CD4-positive, alpha-beta T cell (primary cell): ENCODE measurements at places on chromosomes 1 and 21.
A peak's percentile ranks its signal among the peaks of the same experiment; 100 is the strongest.

GRCh38 chr1:94245747-94246438 lies 8.5 kb upstream of the ARHGAP29 start:
- DNase-seq, result no peak

GRCh38 chr1:99728494-99729235 lies 37.8 kb downstream of the FRRS1 start:
- no peak for DNase-seq

- no peak for DNase-seq
These were observed 47.1 kb upstream of the KCNE1 start for GRCh38 chr21:34559089-34559631.

- no peak for DNase-seq
These were observed 345.5 kb downstream of the SMYD3 start for GRCh38 chr1:246161626-246162025.

- no peak for DNase-seq
These were observed 42.0 kb upstream of the CCDC27 start for GRCh38 chr1:3710251-3710650.

GRCh38 chr1:19138331-19138730 lies 71.7 kb downstream of the UBR4 start:
- no peak for DNase-seq

DNA sequence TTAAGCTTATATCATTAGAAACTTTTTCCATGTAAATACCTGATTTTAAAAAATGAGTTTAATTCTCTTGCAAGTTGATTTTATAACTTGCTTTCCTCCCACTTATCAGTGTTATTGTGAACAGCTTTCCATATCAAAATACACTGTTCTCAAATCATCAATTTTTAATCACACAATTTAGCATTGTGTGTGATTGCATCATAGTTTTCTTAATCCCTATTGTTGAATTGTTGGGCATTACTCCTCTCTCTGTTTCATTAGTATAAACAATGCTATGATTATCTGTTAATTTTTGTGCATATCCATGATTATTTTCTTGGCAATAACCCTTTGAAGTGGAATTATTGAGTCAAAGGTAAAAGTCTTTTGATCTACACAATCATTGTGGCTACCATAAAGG lies 48.7 kb downstream of the ROR1 start:
- DNase-seq, result no peak

- no peak for DNase-seq
These were observed 26.2 kb downstream of the RLF start for GRCh38 chr1:40187399-40187798.

- no peak for DNase-seq
These were observed 81.6 kb downstream of the ZP4 start for GRCh38 chr1:237809099-237809498.

DNA sequence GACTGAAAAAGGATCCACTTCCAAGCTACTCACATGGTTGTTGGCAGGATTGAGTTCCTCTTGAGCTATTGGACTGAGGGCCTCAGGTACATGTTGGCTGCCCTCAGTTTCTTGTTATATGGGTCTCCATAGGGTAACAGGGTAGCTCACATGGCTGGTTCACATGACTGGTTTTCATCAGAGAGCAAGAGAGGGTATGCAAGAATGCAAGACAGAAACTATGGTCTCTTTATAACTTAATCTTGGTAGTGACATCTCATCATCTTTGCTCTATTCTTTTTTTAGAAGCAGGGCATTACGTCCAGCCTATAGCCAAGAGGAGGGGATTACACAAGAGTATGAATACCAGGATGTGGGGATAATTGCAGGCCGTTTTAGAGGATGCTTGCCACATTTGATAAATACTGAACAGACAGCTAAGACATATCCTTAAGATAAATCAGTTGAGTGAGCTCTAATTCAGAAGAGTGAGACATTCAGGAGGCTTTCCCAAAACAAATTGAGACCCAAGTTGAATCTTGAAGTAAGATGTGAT lies 100.2 kb downstream of the HMCN1 start:
- DNase-seq, result no peak

DNA sequence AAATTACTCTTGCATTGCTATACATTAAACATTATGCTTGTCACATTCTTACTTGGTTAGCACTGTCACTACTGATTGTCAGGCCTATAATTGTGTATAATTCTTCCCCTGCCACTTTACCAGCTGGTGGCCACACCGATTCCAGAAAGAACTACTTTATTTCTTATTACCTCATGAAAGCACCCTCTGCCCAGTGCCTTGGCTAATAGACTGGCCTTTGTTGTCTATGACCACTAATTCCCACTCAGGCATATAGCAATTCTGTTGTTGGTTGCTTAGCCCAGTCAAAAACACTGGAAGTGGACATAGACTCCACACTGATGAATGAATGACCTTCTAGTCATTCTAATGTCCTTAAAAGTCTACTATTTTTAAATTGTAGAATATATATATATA lies 35.6 kb downstream of the MRPL39 start:
- DNase-seq, result no peak

GRCh38 chr1:18542351-18542750 lies 61.6 kb downstream of the KLHDC7A start:
- no peak for DNase-seq

- DNase-seq, result no peak
These were observed 9.1 kb downstream of the MACF1 start for GRCh38 chr1:39213511-39214002.

- no peak for DNase-seq
These were observed 6.6 kb downstream of the TXLNA start for GRCh38 chr1:32186077-32186476.

GRCh38 chr1:179208681-179209477 lies 20.6 kb downstream of the ABL2 start:
- no peak for DNase-seq

GRCh38 chr1:176854121-176854520 lies 310.4 kb downstream of the ASTN1 start:
- DNase-seq, result no peak

- DNase-seq, result no peak
These were observed 56.8 kb downstream of the ZBTB17 start for GRCh38 chr1:15918962-15919715.

DNA sequence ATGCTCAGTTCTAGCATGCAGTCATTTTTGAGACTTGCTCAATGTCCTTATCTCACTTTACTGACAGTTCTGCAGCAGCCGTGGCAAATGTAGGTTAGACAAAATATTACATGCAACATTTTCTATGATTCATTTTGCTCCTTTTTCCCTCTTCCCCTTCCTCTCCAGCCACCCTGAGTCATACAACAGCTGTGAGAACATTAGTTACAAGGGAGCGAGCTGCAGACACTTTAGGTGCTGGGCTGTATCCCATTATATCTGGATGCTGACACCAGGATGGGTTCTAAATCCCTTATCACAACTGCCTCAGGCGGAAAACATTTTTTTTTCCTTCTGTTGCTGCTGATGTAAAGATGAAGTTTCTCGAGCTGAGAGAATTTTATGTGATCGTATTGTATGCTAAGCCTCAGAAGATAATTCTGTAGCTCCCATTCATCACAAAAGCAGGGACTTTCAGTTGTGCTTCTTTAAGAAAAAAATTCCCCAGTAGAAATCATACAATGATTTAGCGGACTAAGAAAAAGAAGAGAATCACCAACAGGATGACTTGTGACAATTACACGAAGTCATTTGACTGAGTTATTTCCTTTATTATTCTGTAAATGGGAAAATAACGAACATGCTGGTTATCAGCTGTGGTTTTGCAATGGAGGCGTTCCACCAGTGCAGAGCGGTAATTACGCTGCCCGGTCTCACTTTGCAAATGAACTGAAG lies 345.0 kb downstream of the DISC1 start:
- no peak for DNase-seq

DNA sequence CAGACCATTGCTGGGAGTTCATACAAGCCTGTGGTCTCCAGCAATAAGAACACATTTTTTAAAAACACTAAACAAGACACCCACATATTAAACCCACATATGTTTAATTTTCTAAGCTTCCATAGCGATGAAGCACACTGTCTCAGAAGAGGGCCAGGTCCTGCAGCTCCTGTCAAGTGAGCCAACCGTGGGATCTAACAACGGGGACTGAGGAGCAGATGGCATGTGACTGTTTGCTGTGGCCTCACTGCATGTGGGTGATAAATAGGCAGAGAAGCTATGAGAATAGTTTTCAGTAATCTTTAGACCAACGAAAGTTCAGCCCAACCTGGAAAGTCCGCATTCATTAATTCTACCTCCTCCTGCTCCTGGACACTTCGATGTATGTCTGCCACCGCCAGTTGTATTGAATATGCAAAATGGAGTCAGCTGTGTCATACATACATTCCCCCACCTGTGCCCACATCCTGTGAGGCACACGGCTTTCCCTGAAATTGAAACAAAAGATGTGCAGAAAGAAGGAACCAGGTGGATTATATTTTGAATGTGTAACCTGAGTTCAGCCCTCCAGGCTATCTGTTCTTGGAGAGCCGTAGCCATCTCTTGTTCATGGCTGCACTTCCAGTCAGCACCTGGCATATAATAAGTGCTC lies 88.2 kb downstream of the MIS18A start:
- DNase-seq, result no peak

DNA sequence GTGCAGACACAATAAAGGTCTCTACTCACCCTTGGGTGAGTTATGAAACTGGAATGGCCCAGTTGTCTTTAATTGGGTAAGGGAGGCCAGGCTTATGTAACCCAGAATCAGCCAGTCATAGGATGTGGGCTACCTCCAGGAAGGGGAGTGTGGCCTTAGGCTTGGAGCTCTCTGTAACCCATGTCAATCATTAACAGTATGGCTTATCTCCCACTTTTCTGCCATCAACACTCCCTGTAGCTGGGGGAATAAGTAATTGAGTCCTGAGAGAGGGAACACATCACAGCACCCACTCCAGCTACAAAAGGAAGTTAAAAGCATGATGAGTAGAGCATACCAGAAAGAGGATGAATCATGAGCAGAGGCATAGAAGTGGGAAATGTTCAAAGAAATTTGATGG lies 327.0 kb upstream of the DUSP10 start:
- DNase-seq, result no peak

DNA sequence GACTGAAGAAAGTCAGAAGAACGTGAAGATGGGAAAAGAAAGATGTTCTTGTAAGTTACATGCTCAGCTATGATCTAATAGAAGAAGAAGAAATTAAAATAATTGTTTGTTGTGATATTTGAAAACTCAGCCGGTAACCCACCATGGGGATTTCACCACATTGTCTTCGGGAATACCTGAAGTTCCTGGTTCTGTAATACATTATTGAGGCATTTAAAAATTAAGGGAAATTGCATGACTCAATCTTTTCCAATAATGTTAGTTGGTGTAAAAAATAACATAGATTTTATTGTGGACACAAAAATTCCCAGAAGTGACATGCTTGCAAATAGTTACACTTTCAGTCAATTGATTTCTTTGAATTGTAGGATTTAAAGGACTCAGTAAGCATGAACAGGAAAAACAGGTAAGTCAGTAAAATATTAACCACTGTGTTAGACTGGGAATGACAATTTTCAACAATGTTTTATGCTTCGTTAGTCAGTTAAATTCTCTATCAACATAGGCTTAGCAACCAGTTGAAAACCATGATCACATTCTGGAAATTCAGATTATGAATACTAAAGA lies 745.1 kb downstream of the LTN1 start:
- DNase-seq, result no peak

GRCh38 chr1:112457955-112458354 lies 50.8 kb upstream of the WNT2B start:
- no peak for DNase-seq

GRCh38 chr1:100322436-100323211 lies 29.7 kb upstream of the CDC14A start:
- no peak for DNase-seq

DNA sequence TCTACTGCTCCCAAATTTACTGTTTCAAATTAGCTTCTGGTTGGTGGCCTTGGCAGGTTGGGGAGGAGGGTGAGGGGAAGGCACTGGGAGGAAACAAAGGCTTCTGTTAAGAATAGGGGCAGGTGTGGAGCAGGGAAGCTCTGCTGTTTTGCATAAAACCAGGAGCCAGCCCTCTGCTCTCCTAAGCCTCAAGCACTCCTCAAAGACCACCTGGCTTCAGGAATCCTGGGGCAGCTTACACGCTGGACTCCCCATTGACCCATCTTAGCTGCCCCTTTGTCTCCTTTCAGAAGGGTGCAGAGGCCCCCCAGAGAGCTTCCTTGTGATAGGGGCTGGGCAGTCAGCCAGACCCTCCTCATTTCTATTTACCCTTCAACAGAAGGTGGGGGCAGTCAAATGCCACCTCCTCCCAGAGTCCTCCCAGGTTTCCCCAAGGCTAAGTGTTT lies 11.5 kb upstream of the DHRS3 start:
- DNase-seq, result no peak

- DNase-seq, result no peak
These were observed 5.1 kb downstream of the CTNNBIP1 start for GRCh38 chr1:9905010-9905409.

GRCh38 chr21:37868446-37869295 lies 47.6 kb downstream of the KCNJ6 start:
- DNase-seq, result no peak

DNA sequence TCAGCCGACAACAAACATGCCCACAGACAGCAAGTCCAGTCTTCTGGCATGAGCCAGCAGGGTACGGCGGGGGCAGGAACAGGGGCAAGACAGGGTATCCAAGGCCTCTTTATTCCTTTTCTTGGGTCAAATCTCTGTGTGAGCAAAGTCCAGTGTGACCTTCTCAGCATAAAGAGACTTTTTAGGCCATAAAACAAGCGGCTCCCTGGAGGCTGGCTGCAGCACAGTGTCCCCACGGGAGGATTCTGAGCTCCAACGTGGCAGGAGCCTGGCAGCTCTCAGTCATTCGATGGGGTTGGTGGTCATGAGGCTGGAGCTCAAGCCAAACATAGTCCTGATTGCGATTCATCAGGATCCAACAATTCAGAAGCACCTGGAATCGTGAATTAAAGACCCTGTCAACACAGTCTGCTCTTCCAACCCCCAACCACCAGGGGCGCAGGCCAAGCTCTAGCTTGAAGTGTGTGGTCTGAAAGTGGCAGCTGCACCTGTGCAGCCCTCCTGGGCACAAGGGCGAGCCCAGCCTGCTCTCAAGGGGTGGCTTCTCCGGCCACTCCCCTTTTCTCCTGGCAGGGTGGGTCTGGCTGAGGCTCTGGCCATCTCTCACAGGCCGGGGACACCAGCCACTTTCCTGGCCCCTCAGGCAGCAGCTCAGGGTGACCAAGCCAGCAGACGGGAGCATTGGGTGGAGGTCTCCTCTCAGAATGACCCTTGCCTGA lies 62.1 kb downstream of the SLC66A1 start:
- no peak for DNase-seq

- DNase-seq, result no peak
These were observed 1237.2 kb downstream of the PLA2G4A start for GRCh38 chr1:188065917-188066316.

DNA sequence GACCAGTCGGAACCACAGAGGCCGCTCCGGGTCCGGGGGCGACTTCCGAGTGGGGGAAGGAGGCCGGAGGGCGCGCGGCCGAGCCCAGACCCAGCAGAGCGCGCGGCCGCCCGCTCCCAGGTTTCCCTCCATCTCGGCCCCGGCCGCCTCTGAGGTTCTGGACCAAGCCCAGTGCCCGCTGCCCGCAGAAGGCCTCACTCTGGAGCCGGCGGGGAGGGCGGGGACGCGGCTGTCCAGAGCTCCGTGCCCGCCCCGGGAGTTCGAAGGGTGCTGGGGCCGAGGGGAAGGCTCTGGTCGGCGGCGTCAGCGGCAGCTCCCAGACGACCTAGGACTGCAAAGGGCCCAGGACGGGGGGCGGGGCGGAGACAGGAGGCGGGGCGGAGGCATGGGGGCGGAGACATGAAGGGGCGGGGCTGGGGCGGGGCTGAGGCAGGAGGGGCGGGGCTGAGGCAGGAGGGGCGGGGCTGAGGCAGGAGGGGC lies 48.0 kb upstream of the SLC19A1 start:
- peak; percentile 72 for DNase-seq
